ENCODE measurements at places on chromosomes 6 and 20.

GRCh38 chr20:20024942-20025341 lies 7.8 kb downstream of the NAA20 start:
- no peak for DNase-seq

- DNase-seq, result no peak
Measured at GRCh38 chr20:64145458-64146300, 18.6 kb upstream of the MYT1 start.

GRCh38 chr6:147509891-147510290 lies 1.4 kb downstream of the SAMD5 start:
- DNase-seq, result no peak

DNA sequence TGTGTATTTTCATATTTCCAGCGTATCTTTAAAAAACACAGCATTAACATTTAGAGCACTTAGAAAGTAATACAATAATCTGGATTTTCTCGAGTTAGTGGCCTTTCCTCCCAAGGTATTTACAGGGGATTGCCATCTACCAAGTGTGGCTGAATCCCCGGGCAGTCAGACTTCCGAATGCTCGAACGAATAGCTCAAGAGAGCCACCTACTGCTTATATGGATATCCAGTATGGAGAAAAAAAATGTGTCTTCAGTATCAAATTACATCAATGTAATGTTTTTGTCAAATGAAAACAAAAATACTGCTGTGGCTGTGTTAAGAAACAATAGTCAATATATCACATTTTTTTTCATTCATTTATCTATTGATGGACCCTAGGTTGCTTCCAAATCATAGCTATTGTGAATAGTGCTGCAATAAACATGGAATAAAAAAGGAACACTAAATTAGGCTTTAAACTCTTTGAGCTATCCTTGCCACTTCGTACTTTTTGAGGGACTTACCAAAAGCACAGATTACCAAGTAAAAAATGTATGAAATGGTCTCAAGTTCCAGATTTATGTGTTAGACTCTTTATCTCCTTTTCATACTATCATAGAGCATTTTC lies 654.5 kb upstream of the PTCHD4 start:
- no peak for DNase-seq

GRCh38 chr6:111524735-111525134 lies 41.7 kb upstream of the REV3L start:
- no peak for DNase-seq

- no peak for DNase-seq
Measured at GRCh38 chr6:104689551-104690205, 170.0 kb downstream of the HACE1 start.

DNA sequence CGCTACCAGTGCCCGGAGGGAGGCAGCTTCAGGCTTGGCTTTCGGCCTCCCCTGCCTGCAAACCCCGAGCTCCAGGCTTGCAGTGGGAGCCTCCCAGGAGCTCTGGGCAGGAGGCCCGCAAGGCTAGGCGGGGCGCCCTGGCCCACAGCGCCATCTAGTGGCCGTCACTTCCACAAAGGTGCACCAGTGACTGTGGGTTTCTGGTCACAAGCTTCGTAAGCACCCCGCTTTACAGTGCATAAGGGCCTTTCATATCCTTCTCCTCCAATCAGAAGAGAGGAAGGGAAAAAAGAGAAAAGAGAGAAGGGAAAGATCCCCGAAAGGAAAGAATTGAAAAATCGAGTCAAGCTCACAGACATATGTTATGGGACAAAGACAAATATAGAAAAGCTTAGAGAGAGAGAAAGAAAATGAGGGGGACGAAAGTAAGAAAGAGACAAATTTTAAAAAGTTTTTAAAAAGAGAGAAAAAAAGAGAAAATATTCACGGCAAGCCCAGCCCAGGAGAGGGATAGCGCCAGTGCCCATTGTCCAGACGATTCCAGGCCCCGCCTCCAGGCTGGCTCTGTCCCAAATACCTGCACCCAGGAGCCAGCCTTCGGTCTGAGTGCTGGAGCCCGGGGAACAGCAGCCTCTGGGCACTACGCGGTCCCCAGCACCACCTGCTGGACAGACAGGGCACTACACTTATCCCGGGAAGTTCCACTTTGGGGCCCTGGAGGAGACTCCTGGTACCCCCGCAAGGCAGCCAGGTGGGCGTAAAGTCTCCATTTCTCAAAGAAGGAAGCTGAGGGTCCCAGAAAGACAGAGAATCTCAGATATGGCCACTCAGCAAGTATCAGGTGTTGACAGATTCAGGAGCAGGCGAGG lies 207.1 kb downstream of the PREX1 start:
- peak; percentile 94 for DNase-seq

DNA sequence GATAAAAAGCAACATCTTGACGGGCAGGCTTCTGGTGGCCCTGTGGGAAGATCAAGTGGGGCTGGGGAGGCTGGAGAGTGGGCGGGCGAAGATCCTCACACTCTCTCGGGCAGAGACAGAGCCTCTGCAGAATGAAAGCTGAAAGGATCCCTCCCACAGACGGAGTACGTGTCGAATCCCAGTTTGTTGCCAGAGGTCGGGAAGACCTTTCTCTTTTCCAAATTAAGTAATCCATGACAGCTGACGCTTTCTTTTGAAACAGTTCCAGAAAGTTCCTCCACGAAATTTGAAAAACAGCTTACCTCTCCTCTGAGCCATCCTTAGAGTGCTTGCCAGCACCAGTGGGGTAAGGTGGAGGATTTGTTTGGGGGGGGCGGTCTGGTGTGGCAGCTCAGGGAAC lies 155.6 kb upstream of the SMLR1 start:
- DNase-seq, result no peak

- DNase-seq, result no peak
Measured at GRCh38 chr6:157382821-157383220, 1.8 kb downstream of the ZDHHC14 start.

- no peak for DNase-seq
Measured at GRCh38 chr6:74222768-74223333, 526.8 kb downstream of the CD109 start.

GRCh38 chr6:139510040-139510790 lies 135.8 kb upstream of the CITED2 start:
- DNase-seq, result no peak

DNA sequence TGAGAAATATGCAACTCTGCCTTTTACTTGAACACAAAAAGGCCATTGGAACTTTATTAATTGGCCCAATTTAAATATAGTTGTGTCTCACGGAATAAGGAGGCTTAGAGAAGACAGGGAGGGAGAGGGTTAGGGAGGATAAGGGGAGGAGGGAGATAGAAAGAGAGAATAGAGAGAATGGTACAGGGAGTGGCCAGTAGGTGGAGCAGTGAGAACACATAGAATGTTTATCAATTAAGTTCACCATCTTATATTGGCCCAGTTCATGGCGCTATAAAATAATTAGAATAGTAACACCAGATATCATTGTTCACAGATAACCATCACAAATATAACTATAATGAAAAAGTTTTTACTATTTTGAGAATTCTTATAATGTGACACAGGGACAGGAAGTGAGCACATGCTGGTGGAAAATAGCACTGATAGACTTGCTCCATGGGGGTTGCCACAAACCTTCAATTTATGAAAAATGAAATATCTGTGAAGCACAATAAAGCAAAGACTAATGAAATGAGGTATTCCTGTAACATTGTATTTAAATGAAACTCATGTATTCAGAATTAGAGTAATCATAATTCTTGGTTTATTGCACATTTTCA lies 374.1 kb upstream of the MANEA start:
- DNase-seq, result no peak

DNA sequence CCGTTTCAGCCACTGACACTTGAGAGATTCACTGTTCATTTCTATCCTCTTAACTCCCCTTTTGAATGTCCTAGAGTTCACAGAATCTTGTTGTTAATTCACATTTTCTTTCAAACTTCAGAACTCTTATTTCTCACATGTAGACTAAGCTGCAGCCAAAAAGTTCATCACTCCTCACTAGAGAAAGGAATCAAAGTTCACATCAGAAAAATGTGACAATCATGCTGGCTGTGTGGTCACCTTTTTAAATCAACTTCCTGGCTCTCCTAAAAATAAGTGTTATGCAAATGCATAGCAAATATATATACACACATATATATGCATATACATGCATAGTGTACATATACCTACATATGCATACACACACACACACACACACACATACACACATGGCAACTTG lies 123.0 kb downstream of the CBLN4 start:
- no peak for DNase-seq

GRCh38 chr6:491233-491632 lies 99.7 kb downstream of the IRF4 start:
- no peak for DNase-seq

DNA sequence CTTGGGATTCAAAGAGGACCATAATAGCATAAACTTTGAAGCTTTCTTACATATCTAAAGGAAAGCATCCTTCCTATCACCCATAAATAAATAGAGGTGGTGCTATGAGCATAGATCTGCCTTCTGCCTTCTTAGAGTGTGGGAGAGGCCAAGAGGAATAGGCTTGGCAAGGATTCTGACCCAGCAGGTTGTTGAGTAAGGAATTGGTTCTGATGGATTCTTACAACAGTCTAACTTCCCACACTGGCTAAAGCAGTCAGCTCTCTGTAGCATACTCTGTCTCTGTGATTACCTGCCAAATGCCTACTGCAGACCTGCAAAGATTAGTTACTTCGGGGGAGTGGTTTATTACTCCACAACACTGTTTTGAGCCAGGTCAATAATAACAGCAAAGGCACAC lies 198.0 kb upstream of the RAB32 start:
- DNase-seq, result no peak

- DNase-seq, result no peak
Measured at GRCh38 chr6:21596145-21596948, 2.8 kb downstream of the SOX4 start.
